ENCODE measurements at places on chromosomes 1 and 21. TPM values are rescaled to one million over a fixed set of nuclear protein-coding genes. Genes with fewer than 3 reads are reported as not detected.

DNA sequence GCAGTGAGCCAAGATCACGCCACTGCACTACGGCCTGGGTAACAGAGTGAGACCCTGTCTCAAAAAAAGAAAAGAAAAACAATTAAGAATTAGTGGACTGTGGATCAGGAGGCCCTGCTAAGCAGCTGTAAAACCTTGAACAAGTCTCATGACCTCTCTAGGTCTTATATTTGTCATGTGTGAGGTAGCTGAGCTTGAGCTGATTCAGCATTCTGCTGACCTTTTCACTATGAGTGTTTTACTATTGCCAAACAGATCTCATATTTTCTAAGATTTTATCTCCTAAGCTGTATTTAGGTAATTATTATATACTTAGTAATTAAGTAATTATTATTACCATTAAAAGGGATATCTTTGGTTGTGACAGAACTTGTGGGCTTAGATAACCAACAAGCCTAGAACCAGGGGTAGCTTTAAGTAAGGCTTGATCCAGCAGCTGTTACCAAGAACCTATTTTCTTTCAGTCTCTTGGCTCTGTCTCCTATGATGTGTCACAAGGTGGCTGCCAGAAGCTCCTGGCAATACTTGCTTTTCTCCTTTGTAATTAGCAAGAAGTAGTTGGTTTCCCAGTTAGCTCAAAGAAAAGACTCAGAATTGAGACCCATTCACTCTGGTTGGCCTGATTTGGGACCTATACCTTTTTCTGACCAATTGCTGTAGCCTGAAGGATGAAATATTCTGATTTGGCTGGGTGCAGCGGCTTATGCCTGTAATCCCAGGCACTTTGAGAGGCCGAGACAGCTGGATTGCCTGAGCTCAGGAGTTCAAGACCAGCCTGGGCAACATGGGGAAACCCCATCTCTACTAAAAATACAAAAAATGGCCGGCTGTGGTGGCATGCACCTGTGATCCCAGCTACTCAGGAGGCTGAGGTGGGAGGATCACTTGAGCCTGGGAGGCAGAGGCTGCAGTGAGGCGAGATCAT lies 8.5 kb upstream of the ZC3H12A start:
- DNase-seq = no peak

DNA sequence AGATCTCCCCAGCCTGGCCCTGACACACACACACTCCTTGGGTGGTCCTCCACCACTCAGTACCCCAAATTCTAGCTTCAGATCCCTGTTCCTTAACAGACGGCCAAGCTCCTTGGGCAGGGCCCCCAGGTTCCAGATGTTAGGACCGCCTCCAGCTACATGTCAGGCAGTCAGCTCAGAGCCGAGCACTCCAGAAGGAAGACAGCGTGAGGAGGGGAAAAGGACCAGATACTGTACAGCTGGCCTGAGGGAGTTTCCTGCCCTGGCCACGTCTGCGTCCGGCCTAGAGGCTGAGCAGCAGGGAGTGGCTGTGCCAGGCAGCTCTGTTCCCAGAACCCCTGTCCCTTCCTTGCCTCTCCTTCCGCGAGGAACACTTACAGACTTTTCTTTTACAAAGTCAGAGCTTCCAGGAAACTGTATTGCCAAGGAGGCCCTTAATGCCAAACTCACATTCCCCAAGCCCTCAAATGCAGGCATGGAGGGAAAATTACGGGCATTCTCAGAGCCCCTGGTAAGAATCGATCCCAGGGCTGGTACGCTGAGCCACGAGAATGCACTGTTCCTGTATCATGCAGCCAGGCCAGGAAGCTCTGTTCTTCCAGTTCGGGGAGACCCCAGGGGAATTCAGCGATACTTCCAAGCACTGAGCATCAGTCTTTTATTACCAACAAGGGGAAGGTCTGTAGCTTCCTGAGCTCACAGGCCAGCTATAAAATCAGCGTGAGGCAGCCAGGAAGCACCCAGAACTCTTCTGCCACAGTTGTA lies 45.2 kb upstream of the CNTN2 start:
- DNase-seq = no peak

DNA sequence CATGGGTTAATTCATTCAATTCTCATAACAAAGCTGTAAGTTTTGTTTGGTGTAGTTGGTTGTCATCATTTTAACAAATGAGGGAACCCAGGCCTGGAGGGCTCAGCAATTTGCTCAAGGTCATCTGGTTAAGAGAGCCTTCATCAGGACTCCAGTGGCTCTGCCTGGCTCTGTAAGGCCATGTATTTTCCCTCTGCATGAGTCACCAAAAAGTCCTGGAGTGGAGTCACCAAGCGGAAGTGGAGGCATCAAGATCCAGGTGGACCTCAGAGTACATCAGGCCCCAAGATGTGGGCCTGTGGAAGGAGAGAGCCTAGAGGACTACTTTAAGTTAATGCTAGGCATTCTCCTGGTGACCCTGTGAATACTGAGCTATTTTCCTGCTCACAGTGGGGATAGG lies 30.0 kb upstream of the RBM15 start:
- DNase-seq = no peak

GRCh38 chr1:87449348-87449963 lies 120.8 kb downstream of the LMO4 start:
- no peak for DNase-seq

DNA sequence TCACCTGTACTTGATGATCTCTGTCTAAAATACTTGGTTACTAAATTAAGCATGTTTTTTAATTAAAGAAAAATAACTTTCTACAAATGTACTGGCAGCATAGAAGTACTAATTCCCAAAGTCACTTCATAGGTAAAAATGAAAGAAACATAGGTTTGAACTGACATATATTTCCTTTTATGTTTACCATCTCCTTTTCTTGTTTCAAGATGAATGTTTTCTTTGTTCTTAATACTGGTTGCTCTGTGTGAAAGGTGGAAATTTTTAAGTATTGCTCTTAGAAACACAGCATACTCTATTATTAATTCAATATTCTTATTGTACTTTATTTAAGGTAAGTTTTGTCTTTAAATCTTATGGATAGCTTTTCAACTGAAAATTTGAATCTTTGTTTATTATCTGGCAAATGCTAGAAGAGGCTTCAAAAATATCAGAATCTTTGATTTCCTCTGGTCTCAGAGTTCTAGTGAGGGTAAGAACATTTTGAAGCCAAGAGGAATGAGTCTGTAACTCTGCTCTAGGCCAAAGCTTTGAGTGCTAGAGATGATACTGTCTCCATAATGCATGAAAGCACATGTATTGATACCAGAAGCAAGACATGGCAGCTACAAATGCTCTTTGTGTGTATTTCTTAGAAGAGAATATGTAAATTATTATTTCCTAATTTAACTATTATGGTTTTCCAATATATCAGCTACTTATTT lies 18.2 kb downstream of the RRP15 start:
- no peak for DNase-seq

DNA sequence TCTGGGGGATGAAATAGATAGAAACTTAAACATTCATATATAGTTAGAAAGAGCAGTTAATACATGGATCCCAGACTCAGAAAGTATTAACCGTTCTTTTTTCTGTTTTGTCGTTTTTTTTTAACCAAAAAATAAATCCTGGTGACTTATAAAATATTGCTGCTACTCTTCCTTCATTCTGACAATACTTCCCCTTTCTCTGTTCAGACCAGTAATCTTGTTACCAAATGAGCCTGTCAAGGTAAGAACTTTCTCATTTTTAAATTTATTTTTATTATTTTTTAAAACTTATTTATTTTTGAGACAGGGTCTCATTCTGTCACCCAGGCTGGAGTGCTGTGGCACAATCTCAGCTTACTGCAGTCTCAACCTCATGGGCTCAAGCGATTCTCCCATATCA lies 13.7 kb downstream of the PTPN22 start:
- no peak for DNase-seq

- no peak for DNase-seq
Observed at GRCh38 chr1:44786138-44786840, 1.7 kb downstream of the BEST4 start.

DNA sequence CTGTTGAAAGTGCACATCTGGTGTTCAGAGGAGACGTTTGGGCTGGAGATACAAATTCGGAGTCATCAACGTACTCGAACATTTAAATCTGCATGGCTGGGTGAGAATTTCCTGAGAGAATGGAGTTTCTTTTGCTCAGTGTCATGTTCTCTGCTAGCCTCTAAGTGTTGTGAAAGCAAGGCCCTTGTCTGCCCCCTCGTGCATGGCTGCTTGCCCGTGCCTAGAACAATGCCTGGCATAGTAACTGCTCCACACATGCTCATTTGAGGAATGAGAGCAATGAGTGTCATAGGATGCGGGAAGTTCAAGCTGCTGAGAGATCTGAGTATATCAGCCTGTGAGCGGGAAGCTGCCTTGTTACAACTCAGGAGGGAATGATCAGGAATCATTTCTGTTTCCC lies 171.1 kb upstream of the CSF3R start:
- no peak for DNase-seq

DNA sequence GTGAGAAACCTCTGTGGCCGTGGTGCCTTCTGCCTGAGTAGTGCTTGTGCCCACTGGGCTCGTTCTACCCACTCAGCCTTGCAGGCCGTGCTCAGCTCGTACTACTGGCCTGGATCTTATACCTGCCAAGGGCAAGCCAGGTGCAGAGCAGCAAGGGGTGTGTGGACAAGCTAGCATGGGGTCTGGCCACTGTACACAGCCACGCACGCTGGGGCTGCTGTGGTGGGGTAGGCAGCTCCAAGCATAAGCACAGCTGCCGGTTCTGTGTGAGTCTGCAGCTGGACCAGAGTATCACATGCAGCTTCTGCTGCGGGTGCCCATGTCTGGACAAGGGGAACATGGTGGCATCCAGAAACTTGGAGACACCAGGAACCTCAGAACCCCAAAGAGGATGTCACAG lies 16.4 kb downstream of the FAM20B start:
- DNase-seq = no peak

GRCh38 chr1:31505911-31506497 lies 70.3 kb upstream of the TINAGL1 start:
- DNase-seq = no peak

DNA sequence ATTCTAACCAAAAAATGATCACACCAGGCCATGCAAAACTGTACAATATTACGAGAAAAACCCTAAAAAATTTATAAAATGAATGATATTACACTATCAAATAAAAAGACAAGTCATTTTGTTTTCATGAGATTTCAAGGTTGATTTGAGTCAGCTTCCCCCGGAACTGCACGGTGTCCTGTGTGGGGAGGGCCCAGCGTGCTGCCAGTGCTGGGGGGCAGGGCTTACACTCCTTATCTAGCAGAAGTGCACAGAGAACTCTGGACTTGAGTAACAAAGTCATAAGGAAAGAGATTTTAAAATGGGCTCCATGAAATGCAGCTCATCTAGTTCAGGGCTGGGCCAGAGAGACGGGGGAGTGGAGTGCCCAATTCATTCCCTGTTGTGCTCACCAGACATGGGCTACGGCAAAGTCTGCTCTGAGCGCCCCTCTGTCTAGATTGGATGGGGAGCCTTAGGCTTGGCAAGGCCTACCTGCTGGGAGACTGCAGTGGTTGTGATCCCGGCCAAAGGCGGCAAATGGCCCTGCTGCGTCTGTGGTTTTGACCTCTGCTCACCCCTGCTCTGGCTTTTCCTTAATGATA lies 50.1 kb downstream of the COQ8A start:
- no peak for DNase-seq

DNA sequence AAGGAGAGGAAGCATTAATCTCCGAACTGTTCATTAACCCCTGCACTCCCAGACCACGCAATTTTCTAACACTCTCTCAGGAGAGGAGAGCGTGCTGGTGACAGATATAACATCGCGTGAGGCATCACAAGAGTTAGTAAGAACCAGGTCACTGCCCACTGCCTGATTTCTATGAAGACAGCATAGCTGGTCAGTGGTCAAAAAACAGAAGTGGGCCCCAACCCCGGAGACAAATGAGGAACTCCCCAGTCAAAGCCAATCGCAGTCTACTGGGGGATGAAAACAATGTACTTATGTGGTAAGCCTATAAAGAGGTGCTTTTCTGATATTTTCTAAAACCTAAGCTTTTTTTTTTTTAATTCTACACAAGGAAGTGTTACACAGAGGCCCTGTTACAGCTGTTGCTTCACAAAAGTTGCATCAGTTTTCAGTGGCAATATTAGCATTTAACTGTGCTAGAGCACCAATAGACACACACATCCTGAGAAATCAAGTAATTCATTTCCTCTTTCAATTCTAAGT lies 231.8 kb upstream of the IRF2BP2 start:
- DNase-seq = no peak

Gene LDLRAD1
- not detected for polyA plus RNA-seq

Gene TCHHL1
- polyA plus RNA-seq = not detected

Data from forelimb muscle (tissue), 1 donor.